ENCODE measurements at places on chromosomes 12 and 14.

GRCh38 chr12:53096089-53096741 is 1.3 kb upstream of the IGFBP6 start:
- peak; percentile 90 for DNase-seq

DNA sequence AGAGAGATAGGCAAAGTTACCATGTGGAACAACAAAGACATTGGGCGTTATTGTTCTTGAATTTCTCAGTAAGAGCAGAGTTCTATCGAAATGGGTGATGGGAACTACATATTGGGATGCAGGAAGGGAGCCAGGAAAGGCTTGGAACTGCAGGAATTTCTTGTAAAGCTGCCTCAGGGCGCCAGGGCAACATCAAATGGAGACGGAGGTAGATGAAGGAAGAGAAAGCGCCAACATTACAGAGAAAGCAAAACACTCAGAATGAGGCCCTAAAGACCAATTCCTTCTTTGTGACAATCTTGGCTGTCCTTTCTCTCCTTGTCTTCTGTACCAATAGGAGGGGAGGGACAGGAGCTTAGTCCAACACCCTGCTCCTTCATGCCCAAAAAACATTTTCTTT is 148.4 kb downstream of the RPAP3 start:
- no peak for DNase-seq

- no peak for DNase-seq
Measured at GRCh38 chr12:116172224-116172849, 105.2 kb downstream of the MED13L start.

GRCh38 chr14:64788706-64789105 is 84.5 kb downstream of the PLEKHG3 start:
- DNase-seq, result peak; percentile 96

DNA sequence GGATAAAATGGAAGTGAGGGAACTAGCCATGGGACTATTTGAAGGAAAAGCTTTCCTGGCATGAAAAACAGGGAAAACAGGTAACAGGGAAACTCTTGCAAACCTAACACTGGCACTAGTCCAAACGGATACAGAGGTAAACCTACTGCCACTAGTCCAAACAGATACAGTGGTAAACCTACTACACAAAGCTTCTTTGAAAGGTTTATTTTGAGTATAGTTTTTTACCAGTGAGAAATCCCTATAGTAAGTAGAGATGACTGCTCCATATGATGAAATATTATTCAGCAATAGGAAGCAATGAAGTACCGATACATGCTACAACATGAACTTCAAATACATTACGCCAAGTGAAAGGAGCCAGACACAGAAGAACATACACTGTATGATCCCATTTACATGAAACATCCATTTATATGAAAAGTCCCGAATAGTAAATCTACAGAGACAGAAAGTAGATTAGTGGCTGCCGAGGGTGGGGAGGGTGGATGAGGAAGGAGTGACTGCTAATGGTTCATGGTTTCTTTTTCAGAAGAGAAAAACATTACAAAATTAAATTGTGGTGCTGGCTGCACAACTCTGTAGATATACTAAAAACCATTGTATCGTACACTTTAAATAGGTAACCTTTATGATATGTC is 25.5 kb downstream of the SPTLC2 start:
- no peak for DNase-seq

GRCh38 chr14:37550511-37550910 is 44.5 kb downstream of the FOXA1 start:
- peak; percentile 78 for DNase-seq

DNA sequence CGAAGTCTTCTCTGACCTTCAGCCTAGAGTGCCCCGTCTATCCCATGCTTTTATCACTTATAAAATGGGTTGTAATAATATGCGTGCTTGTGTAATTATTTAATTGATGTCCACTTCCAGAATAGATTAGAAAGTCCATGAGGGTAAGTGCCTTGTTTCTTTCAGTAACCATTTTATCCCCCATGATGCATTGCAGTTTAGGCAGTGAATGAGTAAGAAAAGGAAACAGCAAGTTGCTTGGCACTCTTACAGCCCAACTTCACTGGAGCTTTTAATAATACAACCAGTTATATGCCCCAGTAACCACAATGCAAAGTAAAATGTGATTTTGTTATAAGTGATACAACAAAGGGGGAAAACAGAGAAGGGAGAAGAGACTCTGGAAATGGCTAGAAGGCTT is 287.3 kb downstream of the MED13L start:
- no peak for DNase-seq

GRCh38 chr12:80291108-80291754 is 152.8 kb upstream of the PTPRQ start:
- DNase-seq, result no peak

DNA sequence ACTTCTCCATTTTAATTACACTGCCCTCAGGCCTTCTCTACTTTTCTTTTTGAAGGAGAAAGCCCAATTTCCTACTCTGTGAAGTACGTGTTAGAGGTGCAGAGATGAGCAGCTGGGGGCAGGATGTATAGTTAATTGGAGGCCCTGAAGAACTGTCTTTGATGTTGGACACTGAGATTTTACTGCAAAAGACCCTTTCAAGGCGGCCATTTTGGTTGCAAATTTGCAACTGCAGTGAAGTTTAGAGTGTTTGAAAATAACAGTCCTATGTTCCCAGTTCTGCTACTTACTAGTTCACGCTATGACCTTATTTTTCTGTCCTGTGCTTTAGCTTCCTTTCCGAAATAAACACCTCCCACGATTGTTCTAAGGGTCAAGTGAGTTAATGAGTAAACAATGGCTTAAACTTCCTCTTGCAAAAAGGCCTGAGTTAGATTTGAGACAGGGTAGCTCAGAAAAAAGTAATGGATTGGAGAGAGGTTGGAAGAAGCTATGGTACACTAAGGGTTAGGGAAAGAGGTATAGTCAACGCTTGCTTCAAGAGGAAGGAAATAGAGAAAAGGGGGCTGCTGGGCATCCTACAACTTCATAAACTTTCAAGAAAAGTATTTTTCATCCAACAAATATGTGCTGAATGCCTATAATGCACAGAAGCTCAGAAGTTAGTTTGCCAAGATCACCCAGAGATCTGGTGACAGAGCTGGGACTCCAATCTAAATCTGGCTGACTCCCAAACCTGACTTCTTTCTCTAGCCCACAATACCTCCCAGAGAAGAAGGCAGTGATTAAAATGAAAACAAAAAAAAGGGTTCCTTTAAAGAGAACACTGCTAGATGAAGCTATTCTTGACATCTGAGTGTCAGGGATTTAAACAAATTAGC is 26.4 kb upstream of the DICER1 start:
- DNase-seq, result peak; percentile 69

GRCh38 chr14:69105326-69105725 is 47.6 kb downstream of the DCAF5 start:
- DNase-seq, result peak; percentile 58

GRCh38 chr12:117685110-117685926 is 283.5 kb downstream of the KSR2 start:
- DNase-seq, result peak; percentile 97

GRCh38 chr14:104591506-104592291 is 12.1 kb downstream of the C14orf180 start:
- no peak for DNase-seq

GRCh38 chr12:28017873-28018255 is 45.3 kb upstream of the PTHLH start:
- no peak for DNase-seq

DNA sequence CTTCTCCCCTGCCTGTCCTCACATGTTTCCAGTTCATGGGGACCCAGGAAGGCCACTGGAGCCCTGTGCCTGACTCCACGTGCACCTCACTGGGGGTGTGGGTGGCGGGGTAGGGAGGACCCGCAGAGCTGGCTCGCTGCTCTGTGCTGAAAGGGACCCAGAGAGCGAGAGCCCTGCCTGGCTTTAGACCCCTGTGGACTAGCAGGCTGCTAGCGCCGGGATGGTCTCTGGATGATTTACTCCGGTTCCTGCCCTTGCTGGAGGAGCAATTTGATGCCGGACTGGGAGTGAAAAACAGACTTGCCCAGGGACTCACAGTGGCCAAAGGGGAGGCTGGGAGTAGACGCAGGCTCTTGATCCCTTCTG is 49.0 kb downstream of the NTF3 start:
- no peak for DNase-seq

GRCh38 chr12:131134523-131135310 is 181.0 kb downstream of the ADGRD1 start:
- DNase-seq, result no peak
